Iris pigment epithelial cell (primary cell): ENCODE measurements at places on chromosomes 16 and 17.

DNA sequence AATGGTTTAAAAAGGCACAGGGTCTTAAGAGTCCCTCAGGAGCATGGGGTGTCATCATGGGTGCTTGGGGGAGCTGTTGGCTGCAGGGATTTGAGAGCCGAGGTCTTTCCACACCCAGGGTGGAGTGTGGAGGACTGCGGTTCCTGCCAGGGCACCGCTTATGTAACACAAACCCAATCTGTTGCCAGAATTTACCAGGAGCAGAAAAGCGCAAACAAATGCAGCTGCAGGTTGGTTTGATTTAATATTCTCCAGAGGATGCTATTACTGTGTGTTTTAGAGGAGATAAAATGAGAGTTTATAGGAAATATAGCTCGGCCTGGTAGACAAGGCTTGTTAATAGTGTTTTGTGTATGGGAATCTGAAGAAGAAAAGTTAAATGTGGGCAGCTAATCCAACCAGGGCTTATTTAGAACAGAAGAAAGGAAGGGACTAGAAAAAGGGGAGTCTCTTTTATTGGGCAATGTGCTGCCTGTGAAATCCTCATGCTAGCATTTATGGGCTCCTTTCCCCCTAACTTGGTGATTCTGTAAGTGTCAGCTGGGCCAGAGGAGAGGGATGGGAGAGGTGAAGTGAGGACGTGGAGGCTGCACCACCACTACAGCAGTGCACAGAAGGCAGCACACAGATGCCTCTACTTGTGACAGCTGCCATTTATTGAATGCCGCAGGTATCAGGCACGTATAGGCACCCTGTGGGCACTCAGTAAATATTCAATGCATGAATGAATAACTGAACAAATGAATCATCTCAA, 174.7 kb downstream of the KATNIP start:
- DNase-seq = no peak

DNA sequence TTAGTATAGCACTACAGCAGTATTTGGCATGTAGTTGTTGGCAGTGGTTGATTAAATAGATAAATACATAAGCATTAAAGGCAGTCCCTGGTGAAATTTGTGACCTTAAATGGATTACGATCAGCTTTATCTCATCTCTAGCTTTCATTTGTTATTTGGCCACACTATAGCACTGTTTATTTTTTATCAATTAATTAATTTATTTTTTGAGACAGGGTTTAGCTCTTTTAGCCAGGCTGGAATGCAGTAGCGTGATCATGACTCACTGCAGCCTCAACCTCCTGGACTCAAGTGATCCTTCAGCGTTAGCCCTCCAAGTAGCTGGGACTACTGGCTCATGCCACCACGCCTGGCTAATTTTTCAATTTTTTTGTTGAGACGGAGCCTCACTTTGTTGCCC, 18.7 kb upstream of the ARHGAP17 start:
- peak; percentile 87 for DNase-seq

GRCh38 chr16:86628614-86629013, 50.3 kb downstream of the FOXL1 start:
- no peak for DNase-seq

DNA sequence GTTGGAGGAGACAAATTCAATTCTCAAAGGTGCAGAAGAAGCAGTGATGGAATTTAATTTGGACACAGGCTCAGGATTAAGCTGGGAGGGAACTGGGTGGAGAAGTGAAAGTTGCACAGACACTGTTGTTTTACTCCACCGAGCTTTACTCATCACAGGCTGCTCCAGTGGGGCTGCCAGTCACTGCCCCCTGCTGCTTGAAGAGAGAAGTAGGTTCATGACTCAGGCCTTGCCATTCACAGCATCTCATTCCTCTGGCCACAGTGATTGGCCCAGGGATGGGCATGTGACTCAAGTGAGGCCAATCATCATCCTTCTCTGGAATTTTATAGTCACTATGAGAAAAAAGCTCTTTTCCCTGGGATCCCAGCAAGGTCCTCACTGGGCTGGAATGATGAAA, 11.8 kb downstream of the GNAO1 start:
- DNase-seq = peak; percentile 30

GRCh38 chr16:1007284-1007850, 25.8 kb downstream of the SOX8 start:
- DNase-seq = no peak

- peak; percentile 96 for DNase-seq
Measured at GRCh38 chr16:20806168-20807050, at the start of the genes ERI2 and REXO5. ERI2 (minus strand) TSS chr16:20806472; CDS start chr16:20806430, 42 bp downstream. REXO5 (plus strand) TSS chr16:20806527; CDS start chr16:20806954, 427 bp downstream.

DNA sequence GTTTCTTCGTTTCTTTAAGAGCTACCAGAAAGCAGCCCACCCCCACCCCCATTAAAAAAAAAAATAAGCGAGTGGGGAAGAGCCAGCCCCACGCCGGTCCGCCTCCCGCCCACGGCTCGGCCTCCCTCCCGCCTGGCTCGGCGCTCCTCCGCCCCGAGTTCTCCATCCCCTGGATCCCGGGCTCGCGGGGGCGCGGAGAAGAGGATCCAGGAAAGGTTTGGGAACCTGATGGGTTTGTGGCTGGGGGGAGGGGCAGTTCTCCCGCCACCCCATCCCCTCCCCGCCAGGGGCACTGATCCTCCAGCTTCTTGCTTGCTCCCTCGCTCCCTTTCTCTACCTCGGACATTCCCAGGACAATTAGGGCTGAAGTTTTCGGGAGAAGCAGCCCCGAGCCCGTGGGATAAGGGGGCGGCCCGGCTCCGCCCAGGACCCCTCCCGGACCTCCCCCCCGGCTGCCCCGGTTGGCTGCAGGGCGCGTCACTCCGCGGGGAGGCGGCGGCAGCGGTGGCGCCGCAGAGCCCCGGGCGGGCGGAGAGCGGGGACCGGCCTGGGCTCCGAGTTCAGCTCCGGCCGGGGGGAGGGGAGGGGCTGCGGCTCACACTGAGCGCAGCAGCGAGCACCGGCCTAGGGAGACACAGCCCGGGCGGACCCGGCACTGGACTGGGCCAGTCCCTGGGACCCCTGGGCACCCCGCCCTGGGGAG, 1.0 kb upstream of the SALL1 start:
- peak; percentile 51 for DNase-seq

DNA sequence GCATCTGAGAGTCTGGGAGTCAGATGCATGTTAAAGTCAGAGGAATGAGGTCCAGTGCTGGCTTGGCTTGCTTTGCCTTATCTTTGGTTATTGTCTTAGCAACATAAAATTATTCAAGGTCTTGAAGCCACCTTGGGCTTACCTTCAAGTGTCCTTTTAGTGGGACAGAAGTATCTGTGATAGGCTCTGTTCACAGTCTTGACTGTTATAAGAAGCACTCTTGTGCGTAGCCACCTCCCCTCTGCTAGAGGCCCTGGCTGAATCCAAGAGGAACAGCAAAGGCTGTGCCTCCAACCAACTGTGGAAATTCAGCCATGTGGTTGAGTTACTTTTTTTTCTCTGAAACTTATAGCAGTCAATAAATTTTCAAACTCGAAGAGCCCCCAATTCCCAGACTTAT, 8.6 kb upstream of the MAP3K3 start:
- no peak for DNase-seq

DNA sequence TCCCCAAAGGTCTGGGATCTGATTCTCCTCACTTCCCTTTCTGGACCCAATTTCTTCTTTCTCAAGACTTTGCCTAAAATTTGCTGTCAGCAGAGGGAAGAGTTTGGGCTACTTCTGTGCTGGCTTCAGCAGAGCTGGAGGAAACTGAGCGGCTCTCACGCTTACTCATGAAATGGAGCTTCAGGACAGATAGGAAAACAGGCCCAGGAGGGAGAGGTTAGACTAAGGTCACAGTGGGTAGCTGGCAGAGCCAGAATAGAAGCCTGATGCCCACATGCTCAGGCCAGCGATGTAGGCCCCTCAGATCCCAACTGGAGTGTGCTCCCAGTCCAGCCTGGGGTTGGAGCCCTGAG, 593 bp downstream of the SLC38A7 start:
- peak; percentile 51 for DNase-seq

GRCh38 chr16:17359788-17360390, 110.9 kb downstream of the XYLT1 start:
- DNase-seq = no peak

GRCh38 chr17:60102632-60103096, 23.9 kb upstream of the HEATR6 start:
- peak; percentile 59 for DNase-seq

DNA sequence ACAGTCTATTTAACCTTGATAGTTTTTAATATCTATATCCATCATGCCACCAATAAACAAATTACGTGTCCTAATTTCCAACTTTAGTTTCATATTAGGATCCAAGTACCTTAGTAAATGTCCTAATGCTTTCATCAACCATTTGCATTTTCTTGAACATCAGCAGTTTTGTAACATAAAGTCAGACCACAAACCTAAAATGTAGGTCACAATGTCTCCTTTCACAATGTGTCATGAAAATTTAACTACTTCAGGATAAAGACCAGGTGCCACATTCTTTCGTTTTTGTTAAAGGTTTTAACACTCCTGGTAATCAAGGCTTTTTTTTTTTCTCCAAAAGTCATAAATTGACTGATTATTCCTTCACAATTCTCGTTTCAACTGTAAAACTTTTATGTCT, 310.7 kb upstream of the PMFBP1 start:
- no peak for DNase-seq

GRCh38 chr16:68658341-68658973, 13.3 kb downstream of the CDH3 start:
- peak; percentile 70 for DNase-seq

DNA sequence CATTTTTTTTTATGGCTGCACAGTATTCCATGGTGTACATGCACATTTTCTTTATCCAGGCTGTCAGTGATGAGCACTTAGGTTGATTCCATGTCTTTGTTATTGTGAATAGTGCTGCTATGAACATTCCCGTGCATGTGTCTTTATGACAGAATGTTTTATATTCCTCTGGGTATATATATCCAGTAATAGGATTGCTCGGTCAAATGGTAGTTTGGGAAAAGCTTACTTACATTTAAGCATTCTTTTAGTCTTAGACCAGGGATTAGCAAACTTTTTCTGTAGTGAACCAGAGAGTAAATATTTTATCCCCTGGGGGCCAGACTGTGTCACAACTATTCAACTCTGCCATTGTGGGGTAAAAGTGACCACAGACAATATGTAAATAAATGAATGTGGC, 40.2 kb downstream of the MED13 start:
- no peak for DNase-seq

- no peak for DNase-seq
Measured at GRCh38 chr17:49580055-49580721, 4.5 kb downstream of the NXPH3 start.

DNA sequence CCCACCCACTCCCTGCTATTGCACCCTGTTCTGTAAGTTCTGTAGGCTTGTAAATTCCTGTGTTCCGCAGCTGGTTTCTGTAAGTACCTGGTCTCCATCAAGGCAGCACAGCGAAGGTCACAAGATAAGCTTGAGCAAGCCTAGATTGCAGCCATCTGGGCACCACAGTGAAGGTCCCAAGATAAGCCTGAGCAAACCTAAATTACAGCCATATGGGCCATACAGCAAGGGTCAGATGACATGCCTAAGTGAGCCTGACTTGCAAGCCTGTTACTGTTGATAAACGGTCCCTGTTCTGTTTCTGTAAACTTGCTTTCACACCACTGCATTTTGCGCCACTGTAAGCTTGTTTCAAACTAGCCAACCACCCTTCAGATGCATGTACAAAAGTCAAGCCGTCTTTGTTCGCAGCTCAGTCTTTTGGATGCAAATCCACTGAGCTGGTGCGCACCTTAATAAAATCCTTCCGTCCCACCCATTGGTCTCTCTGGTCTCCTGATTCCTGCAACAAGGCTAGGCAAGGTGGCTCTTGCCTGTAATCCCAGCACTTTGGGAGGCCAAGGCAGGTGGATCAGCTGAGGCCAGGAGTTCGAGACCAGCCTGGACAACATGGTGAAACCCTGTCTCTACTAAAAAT, 42.6 kb upstream of the ATF7IP2 start:
- no peak for DNase-seq

GRCh38 chr17:50354776-50355175, 8.8 kb downstream of the XYLT2 start:
- DNase-seq = no peak

- no peak for DNase-seq
Measured at GRCh38 chr16:5442054-5442453, 344.5 kb upstream of the EEF2KMT start.

GRCh38 chr16:69566240-69566980, 644 bp downstream of the NFAT5 start:
- peak; percentile 70 for DNase-seq

DNA sequence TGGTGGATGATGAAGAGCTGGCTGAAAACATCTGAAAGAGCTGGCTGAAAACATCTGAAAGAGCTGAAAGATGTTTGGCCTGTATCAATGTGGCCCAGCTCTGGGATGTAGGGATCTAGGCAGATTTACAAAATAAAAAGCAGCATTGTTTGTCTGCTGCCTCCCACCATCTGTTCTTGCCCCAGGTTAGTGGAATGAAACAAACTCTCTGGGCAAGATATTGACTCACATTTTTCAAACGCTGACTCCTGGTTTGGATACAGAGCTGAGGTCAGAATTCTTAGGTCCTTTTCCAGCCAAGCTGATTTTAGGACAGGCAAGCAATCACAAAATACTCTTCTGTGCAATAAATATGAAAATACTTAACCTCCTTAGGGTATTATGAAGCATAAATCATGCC, 139.0 kb downstream of the STX8 start:
- no peak for DNase-seq

DNA sequence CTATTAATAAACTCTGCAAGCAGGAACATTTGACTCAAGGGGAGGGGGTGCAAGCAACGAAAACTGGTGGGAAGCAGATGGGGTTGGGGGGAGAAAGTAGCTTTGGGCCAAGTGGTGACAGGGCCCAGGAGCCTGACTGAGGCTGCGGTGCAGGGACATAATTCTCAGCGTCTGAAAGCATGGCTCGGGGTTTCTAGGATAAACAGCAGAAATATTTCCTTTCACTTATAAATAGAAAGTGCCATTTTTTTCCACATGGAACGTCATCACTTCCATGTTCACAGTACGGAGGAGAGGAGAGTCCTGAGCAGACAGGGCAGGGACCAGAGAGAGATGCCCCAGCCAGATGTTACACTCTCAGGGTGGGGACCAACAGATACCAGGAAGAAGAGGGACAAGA, 197.1 kb downstream of the ZFHX3 start:
- DNase-seq = peak; percentile 49
